ENCODE measurements at places on chromosomes 7 and 10. TPM values are rescaled to one million over a fixed set of nuclear protein-coding genes. Genes with fewer than 3 reads are reported as not detected.

DNA sequence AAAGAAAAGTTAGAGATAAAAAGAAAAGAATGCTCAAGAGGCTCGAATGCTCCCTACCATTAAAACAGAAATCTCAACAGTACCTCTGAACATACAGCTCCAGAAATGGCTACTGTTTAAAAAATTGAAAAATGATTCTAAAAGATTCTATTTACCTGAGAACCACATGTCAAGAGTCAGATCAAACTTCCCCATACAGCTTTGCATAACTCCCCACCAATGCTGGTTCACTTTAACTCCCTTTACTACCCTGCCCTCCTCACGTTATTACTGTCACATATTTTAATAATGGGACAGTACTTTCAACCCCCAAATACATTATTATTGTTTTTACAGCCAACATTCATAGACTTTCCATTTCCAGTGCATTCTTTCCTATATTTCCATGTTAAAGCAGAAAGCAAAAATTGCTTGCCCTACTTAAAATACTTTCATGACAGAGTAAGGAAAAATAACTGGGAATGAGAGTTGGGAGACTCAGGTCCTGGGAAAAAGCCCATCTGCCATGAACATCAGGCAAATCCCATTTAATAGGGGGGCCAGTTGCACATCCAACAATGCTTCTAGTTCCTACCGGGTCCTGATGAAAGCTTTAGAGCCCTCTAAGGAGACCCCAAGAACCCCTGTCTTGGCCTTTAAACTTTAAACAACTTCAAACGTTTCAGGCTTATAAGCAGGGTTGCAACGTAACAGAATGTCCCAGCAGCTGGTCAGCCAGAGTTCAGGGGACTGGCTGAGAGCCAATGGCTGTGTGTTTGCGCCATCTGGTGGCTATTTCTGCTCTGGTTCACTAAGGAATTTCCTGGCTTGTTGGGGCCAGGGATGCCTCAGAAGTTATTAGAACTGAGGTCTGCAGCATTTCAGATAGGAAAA, 247.4 kb downstream of the ELMO1 start:
- peak; percentile 52 for DNase-seq

DNA sequence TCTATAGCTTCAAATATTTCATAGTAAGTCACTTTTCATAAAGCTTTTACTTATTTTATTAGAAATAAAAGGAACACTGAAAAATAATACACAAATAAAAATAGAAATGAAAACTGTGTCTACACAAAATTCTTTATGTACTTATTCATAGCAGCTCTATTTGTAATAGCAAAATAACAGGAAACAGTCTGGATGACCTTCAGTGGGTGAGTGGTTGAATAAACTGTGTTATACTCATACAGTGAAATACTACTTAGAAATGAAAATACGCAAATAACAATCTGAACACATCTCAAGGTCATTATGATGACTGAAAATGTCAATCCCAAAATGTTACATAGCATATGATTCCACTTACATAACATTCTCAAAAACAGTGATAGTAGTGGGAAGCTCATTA, 138.7 kb upstream of the PCLO start:
- no peak for DNase-seq

- no peak for DNase-seq
Measured at GRCh38 chr10:112361951-112362751, 11.8 kb upstream of the ACSL5 start.

DNA sequence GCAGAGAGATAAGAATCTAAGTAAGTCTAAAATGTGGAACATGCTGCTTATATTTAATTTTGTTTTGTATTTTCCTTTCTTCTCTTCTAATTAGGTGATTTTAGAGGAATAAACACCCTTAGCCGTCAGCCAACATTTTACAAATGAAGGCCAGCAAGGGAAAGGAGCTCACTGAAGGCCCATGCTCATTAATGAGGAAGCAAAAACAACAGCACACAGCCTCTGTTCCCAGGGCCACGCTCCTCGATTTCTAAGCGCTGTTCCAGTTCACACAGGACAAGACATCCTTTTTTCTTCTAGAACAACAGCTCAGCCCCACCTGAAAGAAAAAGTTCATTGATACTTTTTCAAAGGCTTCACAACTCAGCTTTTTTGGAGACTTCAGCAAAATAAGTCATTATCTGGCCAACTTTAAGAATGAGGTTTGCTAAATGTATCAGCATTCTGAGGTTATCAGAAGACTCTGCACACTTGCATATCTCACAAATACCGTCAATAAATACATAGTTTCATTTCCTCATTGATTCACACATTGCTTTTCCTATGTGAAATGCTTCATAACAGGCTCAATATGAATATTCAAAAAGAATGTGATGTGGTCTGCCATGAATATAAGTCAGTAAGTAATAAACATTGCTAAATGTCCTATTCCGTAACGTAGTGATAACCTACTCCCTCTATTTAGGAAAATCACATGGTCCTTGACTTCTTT, 34.8 kb upstream of the SFMBT2 start:
- DNase-seq = peak; percentile 61

DNA sequence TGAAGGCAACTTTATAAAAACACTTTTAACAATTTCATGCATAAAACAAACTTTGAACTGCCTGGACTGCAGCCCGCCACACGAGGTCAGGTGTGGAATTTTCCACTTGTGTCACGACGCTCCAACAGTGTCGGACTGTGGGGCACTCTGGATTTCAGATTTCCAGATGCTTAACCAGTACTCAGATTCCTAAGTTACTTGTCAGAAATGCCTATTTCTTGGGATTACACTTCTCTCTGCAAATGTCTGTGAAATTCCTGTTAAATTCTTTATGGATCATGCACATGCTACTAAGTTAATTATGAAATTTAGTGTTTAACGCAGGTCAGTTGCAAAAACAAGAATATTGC, 473 bp upstream of the GPER1 start:
- DNase-seq = no peak

- no peak for DNase-seq
Measured at GRCh38 chr10:132563485-132564248, 26.1 kb downstream of the INPP5A start.

DNA sequence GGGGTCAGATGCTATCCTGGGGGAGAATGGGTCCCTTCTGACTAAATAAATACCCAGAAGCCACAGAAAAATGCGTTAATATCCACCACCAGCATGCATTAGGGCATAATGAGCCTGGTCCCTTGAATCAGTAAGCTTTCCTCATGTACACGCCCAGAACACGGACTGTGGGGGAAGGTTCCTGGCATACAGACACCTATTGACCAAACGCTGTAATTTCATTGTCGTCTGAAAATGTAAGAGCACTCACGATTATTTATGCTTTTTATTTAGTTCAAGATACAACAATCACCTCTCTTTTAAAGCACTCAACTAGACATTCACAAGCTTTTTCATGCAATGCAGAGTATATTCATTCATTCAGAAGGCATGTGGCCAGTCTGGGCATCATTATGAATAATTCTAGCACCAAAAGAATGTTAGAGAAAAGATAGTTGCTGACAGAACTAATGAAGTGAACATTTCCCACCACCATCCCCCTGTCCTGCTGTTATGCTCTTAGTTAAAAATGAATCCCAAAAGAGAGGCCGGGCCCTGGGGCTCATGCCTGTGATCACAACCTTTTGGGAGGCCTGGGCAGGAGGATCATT, 101.0 kb downstream of the SVIL start:
- no peak for DNase-seq

IL6 gene
- 2.6 TPM for total RNA-seq

SLC16A9 gene
- not detected for total RNA-seq

- no peak for DNase-seq
Measured at GRCh38 chr7:70098905-70099672, 500.8 kb downstream of the AUTS2 start.

DNA sequence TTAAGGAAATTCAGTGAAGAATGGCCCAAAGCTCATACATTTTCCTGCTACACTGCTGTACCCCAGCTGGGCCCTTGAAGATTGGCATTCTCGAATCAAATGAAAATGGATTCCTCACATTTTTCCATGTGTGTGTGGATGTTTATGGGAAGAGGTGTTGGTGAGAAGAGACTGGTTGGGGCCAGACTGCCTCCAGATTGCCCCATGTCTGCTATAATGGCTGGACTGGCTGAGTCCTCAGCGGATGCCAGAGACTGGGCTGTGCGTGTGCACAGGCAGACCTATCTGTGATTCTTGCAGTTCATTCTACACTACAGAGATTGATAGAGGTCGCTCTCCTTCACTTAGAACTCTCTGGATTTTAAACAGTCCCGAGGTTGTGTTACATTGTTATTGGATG, 183.6 kb upstream of the GDF10 start:
- no peak for DNase-seq

GRCh38 chr7:4406288-4407058, 275.6 kb upstream of the FOXK1 start:
- no peak for DNase-seq

PRTFDC1 gene
- total RNA-seq = not detected

GRCh38 chr10:93255546-93255945, 181.9 kb downstream of the CYP26A1 start:
- no peak for DNase-seq

SLC26A3 gene
- total RNA-seq = not detected

- peak; percentile 49 for DNase-seq
Measured at GRCh38 chr10:103769176-103769575, 86.2 kb downstream of the SH3PXD2A start.

ZDHHC6 gene
- 53.9 TPM for total RNA-seq

ARHGAP19 gene
- total RNA-seq = 21.7 TPM

ARMC3 gene
- not detected for total RNA-seq

- peak; percentile 95 for DNase-seq
Measured at GRCh38 chr10:96700374-96701099, 19.8 kb downstream of the PIK3AP1 start.

DNA sequence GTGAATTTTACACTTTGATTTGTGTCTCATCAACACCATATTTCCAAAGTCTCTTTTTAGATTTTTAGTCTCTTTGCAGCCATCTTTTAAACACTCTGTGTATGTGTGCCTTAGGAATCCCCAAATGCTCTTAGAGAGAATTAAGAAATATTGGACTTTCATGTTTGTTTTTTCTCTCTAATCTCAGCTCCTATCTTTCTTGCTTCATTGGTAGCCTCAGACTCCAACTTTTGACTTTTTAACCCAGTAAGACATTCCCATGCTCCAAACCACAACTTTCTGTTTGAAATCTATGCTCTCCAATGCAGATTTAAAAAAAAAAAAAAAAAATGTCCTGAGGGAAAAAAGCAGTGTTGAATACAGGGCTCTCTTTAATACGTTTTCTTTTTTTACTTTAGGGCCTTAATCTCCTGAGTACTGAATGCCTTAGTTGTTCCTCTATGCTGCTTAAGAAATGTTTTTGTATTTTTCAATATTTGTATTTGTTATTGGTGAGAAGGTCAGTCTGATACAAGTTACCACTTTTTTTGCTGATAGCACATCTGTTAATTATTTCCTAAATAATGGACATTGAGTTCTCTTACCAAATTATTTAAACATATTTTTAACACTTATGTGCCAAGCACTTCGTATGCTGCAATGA, 489.9 kb downstream of the NXPH1 start:
- DNase-seq = no peak

C7orf57 gene
- not detected for total RNA-seq

A1CF gene
- not detected for total RNA-seq

UBE2H gene
- 43.6 TPM for total RNA-seq

DNA sequence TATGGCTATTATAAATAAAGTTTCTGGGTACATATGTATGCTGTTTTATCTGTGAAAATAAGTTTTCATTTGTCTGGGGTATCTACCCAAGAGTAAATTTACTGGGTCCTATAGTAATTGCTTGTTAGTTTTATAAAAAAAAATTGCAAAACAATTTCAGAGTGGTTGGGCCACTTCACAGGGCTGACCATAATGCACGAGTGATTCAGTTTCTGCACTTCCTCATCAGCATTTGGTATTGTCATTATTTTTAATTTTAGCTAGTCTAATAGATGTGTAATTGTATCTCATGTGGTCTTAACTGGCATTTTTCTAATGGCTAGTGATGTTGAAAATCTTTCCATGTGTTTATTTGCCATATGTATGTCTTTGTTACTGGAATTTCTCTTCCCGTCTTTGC, 452.4 kb upstream of the AKR1E2 start:
- DNase-seq = no peak

- DNase-seq = no peak
Measured at GRCh38 chr7:33964417-33965182, 59.3 kb downstream of the BMPER start.

- DNase-seq = no peak
Measured at GRCh38 chr7:150838965-150839650, 13.2 kb upstream of the AOC1 start.

DNA sequence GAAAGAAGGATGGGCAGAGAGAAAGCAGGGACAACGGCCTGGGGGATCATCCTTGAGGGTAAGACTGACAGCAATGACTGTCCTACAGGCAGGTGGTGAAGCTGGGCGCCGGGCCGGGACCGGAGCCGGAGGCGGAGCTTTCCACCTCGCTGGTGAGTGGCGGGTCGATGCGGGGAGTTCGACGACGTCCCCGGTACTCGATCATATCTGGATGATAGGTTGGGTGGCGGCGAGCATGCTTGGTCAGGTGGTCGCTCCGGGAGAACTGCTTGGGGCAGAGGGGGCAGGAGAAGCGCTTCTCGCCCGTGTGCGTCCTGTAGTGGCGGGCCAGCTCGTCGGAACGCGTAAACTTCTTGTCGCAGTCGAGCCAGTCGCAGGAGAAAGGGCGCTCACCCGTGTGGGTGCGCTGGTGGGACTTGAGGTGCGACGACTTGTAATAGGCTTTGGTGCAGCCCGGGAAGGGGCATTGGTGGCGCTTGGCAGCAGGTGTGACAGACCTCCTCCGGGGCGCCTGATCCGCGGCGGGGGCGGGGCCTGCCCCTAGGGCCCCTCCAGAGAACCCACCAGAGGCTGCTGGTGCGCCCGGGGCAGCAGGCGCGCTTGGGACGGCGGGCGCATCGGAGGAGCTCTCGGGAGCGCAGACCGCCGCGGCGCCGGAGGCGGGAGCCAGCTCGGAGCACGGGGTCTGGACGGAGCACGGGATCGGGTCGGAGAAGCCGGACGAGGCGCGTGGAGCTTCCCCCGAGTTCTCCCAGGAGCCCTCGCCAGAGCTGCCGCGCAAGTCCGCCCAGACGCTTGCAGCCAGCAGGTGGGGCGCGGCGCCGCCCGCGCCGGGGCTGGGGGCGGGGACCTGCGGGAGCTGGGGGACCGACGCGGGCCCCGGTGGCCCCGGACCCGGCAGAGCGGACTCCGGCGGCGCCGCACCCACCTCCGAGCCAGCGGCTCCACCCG, 752 bp downstream of the KLF14 start:
- peak; percentile 76 for DNase-seq

DNA sequence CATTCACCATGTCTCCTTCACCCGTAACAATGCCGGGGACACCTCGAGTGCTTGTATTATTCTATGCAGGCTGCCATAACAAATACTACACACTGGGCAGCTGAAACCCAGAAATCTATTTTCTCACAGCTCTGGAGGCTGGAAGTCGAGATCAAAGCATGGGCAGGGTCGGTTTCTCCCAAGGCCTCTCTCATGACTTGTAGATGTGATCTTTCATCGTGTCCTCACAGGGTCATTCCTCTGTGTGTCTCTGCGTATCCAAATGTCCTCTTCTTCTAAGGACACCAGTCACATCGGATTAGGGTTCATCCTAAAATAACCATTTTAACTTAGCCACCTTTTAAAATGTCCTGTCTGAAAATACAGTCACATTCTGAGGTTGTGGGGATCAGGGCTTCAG, 303.5 kb downstream of the KLF6 start:
- DNase-seq = no peak

SPDYE2B gene
- not detected for total RNA-seq

GRCh38 chr10:113743594-113743993, 7.9 kb upstream of the PLEKHS1 start:
- DNase-seq = no peak

FKBP9 gene
- total RNA-seq = 0.52 TPM
